HFFc6 (cell line): ENCODE measurements at places on chromosomes 5 and 9.
A peak's percentile ranks its signal among the peaks of the same experiment; 100 is the strongest.

DNA sequence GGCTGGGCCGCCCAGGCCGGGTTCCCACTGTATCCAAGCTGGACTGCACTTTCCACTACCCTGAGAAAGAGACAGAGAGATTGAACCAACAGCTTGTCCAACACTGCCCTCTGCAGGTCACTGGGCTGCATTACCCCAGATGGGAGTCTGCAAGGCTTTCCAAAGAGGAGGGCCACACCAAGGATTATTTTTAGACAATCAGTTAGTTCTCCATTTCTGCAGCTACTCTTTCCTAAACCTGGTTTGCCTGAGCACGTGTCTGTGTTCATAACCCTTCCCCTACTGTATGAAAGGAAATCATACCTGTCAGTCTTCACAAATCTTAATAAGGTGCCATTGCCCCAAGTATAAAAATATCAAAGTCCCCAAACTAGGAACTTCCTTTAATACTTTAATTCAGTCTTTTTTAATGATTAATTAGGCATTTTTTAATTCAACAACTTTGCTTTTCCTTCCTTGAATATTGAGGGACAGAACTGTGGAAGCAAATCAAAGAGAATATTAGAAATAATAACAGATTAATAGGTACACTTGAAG, 13.4 kb upstream of the FGF1 start:
- peak; percentile 78 for DNase-seq

DNA sequence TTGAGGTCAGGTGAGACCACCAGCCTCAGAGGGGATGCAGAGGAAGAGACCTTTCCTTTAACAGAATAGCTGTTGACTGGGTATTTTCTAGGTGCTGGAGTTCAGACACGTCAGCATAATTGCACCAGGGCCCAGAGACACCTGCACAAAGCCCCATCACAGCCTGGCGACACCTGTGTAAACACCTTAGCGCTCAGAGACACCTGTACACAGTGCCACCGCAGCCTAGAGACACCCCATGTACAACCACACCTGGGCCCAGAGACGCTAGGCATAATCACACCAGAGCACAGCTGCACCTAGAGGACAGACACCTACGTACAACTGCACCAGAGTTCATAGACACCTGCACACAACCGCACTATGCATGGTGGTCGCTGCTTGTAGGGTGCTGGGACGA, 1.0 kb downstream of the TRIP13 start:
- no peak for DNase-seq

DNA sequence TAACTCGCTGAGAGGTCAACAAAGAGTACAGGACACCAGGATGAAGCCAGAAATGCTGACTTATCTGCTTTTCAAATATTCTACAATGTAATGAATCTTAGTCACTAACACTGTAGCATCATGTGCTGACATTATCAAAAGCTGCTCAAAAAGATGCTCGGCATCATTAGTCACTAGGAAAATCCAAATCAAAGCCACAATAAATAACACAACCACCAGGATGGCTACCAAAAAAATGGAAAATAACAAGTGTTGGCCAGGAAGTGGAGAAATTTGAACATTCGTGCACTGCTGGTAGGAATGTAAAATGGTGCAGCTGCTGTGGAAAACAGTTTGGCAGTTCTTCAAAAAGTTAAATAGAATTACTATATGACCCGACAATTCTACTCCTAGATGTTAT, 269.1 kb downstream of the GLIS3 start:
- DNase-seq: no peak

DNA sequence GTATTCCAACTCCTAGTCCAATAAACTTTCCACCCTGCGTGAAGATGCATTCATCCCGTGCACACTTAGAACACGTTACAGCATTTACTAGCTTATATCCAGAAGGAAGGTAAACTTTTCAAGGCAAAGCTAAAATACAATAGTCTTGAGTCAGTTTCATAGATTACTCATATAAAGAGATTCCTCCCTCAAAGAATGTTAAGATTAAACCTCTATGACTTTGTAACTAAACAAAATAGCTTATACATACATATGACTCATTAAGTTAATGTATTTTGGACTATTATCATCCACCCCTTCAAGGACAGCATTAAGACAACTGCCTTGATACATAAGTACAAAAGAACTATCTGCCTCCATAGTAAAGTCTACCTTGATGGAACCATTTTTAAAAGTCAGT, 36.1 kb downstream of the TLE1 start:
- DNase-seq: peak; percentile 39

- DNase-seq: no peak
These were observed 377.8 kb downstream of the IRX2 start for GRCh38 chr5:2373631-2374030.
